ENCODE measurements at places on chromosomes 11 and 22.
A peak's percentile ranks its signal among the peaks of the same experiment; 100 is the strongest.

DNA sequence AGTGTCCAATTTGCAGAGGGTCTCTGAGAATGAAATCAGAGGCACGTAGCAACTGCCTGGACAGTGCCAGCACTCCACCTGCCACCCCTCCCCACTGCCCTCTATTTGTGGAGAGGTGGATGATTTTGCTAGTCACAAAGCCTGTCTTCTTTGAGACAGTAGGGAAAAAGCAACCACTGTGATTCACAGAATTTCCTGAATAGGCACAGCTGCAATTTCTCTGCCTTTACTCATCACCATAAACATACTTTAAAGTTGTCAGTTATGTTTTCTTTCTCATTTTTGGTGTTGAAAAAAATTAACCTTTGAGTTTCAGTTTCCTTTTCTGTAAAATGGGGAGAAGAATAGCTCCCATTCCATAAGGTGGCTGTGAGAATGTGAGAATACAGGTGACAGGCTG, 134.3 kb downstream of the TEAD1 start:
- peak; percentile 41 for DNase-seq

DNA sequence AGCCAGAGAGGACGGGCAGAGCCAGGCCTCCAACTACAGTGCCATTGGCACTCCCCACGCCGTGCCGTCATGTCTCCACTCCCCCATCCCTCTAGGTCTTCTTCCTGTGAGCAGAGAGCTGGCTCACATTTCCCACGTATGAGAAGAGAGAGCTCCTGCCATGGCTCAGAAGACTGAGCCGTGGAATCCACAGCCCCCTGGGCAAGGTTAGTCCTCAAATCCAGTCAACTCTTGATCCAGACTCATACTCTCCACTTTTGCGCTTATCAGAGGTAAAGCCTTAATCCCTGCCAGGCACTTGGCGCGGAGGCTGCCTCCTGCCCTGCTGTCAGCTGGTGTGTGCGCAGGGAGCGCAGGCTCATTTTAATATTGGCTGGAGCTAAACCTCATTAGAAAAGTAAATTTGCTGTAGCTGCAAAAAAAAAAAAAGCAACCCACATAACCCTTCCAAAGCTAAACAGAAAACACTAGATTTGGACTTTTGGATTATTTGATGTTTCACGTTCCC, 4.7 kb downstream of the B3GAT1 start:
- DNase-seq, result no peak

DNA sequence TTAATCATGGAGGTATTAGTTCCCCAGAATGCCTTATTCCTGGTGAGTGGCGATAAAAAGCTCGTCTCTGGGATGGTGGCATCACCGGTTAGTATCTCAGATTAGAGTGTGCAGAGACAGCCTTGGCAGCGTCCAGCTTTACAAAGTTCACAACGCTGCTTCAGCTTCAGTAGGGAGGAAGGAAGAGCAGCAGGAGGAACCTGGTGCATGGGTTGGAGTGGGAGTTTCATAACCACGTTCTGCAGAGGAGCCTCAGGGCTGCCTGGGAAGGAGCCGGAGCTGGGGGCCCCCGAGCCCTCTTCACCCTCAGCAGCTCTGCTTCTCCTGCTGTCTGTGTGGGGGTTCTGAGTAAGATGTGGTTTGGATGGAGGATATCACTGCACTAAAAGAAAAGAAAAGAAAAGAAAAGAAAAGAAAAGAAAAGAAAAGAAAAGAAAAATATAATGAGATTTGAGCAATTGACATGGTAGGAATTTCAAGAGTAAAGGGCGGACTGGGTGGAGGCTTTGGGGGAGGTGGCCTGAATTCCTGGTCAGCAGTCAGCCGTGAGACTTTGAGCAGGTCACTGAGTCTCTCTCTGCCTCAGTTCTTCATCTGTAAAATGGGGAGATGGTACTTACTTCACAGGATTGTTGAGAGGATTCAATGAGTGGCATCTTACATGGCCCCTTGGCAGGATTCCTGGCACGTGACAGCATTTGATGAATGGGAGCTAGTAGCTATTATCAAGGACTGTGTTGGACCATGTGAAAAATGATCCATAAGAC, 6.5 kb downstream of the ASPHD2 start:
- no peak for DNase-seq

- peak; percentile 73 for DNase-seq
These were observed 65.0 kb downstream of the SFI1 start for GRCh38 chr22:31561238-31561887.

DNA sequence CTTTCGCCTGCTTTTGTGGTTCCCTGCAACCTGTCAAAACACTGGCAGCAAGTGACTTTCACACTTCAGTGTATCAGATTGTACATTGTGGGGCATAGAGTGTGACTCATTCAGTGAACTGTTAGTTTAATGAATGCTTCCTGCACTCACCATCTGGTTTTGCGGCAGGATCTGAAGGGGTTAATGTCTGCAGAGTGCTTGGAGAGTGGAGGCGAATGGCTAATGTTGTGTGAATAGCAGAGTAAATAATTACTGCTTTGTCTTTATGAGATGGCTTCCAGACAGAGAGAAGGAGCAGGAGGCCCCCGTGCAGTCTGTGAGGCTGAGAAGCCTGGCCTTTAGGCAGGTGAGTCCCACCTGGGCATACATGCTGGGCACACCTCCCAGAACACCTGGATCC, 454.3 kb upstream of the KIRREL3 start:
- no peak for DNase-seq

- no peak for DNase-seq
These were observed 36.7 kb downstream of the CLMP start for GRCh38 chr11:123158033-123159003.

DNA sequence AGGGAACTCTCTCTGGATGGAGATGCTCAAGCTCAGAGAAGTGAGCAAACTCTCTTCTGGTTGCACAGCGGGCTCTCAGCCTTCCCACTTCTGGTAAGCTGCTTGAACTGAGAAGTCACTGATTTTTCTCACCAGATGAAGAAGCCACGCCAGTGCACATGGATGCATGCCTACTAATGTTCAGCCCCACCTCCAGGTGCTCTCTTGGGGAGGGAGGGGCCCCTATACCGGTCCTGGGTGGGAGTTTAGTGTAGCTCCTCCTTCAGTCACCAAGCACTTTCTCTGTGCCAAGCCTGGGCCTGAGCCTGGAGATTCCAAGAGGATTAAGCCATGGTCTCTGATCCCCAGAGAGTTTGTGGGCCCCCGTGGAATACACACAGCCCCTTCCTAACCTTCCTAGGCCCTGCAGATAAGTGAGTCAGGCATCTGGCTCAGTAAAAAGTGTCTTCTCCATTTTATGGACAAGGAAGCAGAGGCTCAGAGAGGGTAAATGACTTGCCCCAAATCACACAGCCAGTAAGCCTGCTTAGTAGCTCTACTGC, 142.2 kb downstream of the ST3GAL4 start:
- no peak for DNase-seq

DNA sequence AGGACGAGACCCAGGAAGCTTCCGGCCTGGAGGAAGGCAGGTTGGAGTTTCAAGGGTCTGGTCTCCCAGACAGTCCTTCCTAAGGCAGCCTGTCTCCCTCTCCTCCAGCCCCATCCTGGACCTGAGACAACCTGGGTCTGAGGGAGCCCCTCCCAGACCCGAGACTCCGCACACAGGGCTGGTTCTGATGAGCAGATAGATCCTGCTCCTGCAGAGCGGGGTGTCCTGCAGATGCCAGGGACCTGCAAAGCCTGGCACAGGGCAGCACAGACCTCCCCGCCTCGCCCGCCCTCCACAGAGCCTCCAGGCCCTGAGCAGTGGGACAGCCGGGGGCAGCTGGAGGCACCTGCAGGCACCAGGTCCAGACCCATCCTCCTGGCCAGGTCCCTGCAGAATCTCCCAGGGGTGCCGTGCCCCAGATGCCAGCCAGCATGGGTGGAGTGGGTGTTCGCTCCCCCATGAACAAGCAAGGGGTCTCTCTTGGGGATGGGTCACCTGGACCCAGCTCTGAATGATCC, 7.8 kb downstream of the PIM3 start:
- DNase-seq, result no peak

GRCh38 chr11:119694334-119694733, 34.7 kb downstream of the NECTIN1 start:
- no peak for DNase-seq

DNA sequence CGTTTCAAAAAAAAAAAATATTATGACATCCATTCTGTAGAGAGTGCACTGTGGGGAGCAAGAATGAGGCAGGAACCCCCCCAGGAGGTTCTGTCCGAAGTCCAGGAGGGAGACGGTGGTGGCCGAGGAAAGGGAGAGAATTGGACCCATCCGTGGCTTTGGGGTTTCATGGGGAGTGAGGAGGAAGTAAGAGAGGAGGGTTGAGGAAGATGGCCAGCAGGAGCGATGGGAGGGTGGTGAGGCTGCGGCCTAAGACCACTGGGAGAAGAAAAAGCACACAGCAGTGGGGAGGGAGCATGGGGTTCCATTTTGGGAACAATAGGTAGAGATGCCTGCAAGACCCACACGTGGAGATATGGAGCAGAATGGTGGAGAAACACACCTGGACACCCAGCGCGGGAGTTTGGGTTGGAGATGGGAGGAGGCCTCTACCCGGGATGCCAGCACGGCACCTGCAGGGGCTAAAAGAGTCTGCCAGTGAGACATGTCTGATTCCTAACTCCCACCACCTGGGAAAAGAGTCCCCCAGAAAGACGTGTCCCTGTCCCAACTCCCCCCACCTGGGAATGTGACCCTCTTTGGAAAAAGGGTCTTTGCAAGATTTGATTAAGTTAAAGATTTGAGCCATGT, 72.5 kb upstream of the SHANK2 start:
- no peak for DNase-seq
